ENCODE measurements at places on chromosomes 3 and 15.
A peak's percentile ranks its signal among the peaks of the same experiment; 100 is the strongest.

- peak; percentile 37 for DNase-seq
These were observed 643 bp downstream of the MYO5A start for GRCh38 chr15:52527911-52528563.

DNA sequence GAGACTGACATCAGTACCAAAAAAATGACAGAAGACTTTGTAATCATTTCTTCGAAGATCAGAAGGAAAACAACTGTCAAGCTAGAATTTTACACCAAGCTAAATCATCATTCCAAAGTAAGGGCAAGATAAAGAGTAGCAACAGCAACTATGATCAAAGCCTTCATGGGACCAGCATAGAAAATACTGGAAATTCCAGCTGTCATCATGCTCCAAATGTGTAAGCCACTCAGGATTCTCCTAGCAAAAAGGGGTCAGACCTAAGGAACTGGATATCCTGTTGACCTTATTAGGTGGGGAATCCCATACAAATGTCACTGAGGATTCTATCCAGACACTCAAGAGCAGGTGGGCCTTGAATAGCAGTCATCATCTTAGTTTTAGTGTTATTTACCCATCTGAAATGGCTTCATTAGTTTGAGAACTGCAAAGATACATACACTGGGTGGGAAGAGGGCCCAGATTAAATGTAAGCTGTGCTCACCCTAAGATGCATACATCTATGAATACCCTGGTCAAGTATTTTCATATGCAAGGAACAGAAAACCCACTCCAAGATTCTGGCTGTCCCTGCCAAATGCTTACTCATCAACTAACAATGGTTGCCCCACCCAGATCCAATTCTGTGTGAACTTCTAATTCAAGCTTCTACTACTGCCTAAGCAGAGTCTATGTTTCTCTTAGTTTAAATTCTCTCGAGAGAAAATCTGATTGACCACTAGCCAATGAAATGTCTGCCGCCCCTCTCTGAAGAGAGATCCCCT is 33.5 kb downstream of the CLDN18 start:
- no peak for DNase-seq

- DNase-seq = no peak
These were observed 131.1 kb downstream of the NUP210 start for GRCh38 chr3:13288732-13289718.

- DNase-seq = no peak
These were observed 44.2 kb downstream of the DNAJC13 start for GRCh38 chr3:132461544-132461943.

GRCh38 chr15:32042269-32042972 is 12.1 kb downstream of the CHRNA7 start:
- DNase-seq = no peak

GRCh38 chr3:129312671-129313414 is 34.2 kb downstream of the HMCES start:
- no peak for DNase-seq

DNA sequence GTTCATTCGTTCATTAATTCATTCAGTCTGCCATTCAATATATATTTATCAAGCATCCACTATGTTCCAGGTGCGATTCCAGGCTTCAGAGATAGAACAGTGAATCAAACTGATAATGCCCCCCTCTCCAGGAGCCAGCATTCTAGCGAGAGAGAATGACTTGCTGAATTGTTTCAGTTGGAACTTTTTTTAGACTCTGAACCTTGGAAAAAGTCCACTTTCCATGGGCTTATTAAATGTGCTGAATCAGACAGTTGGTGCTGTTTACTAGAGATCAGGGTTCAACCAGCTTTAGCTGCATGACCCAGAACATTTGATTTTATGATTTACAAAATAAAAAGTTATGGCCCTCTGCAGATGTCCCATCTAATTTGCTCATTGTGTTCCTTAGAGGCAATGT is 213.2 kb downstream of the THSD4 start:
- DNase-seq = no peak

GRCh38 chr3:131712662-131713061 is 209.9 kb upstream of the MRPL3 start:
- DNase-seq = no peak

GRCh38 chr3:154730186-154730585 is 300.2 kb upstream of the GPR149 start:
- DNase-seq = no peak

- no peak for DNase-seq
These were observed 49.8 kb downstream of the NIPA2 start for GRCh38 chr15:22888120-22888859.

- DNase-seq = no peak
These were observed 109.7 kb downstream of the BDH1 start for GRCh38 chr3:197445896-197446699.

- DNase-seq = no peak
These were observed 189.4 kb upstream of the CHRNA7 start for GRCh38 chr15:31840849-31841476.

- peak; percentile 13 for DNase-seq
These were observed 225.5 kb downstream of the SLCO3A1 start for GRCh38 chr15:92079047-92079446.

- DNase-seq = no peak
These were observed 236.4 kb downstream of the ISL2 start for GRCh38 chr15:76572983-76573314.

- no peak for DNase-seq
These were observed 3.3 kb upstream of the ALAS1 start for GRCh38 chr3:52194485-52195290.

GRCh38 chr15:31347981-31348803 is 21.6 kb downstream of the KLF13 start:
- no peak for DNase-seq

- DNase-seq = no peak
These were observed 6.2 kb upstream of the NEDD4 start for GRCh38 chr15:55999658-56000057.

GRCh38 chr3:150519026-150519425 is 27.3 kb downstream of the SERP1 start:
- no peak for DNase-seq

- no peak for DNase-seq
These were observed 27.7 kb upstream of the SLC4A7 start for GRCh38 chr3:27511724-27512422.

GRCh38 chr3:5799398-5799797 is 611.9 kb downstream of the EDEM1 start:
- DNase-seq = no peak

DNA sequence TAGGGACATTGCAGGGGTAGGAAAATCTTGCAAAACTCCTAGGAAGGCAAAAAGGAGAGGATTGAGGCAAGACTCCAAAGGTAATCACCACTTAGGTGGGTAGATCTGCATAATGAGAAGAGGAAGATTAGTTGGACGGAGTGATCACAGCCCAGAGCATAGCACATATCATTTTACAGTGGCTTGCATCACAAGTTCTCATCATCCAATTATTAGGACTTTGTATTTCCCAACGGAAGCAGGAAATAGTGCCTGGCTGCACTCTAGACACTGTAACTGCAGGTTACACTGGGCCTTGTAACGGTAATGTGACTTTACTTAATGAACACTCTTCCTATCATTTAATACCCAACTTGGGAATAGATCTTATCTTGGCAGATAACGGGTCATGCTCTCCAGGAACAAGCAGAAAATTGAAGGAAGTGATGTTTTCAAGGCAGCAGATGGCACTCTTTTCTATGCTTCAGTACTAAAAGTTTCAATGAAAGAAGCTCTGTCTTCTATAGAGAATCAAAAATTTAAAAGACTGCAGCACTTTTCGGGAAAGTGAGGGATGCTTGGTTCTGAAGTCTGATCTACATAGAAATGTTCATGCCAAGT is 101.9 kb upstream of the KCNMB2 start:
- no peak for DNase-seq

- DNase-seq = no peak
These were observed 22.8 kb downstream of the FEM1B start for GRCh38 chr15:68300115-68300940.

- DNase-seq = no peak
These were observed 8.5 kb upstream of the BDH1 start for GRCh38 chr3:197564097-197564843.

DNA sequence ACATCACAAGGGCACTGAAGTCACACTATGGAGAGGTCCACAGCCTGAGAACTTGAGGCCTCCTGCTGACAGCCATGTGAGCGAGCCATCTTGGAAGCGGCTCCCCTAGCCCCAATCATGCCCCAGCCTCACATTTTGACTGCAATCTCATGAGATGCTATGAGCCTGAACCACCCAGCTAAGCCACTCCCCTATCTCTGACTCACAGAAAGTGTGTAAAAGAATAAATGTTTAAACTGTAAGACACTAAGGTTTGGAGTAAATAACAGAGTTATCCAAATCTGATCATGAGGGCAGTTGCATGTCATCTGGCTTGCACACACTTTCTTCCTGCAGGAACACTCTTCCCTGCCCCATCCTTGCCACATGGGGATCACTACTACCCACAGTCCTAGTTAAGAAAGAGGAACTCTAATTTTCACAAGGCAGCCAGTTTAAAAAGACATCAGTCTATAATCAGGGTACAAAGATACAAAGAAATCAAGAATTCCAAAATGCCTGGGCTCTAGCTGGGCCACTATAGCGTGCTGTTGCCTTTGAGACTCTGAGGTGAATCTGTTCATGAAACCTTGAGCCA is 494.2 kb downstream of the FOXP1 start:
- DNase-seq = no peak

- no peak for DNase-seq
These were observed 399.7 kb upstream of the THBS1 start for GRCh38 chr15:39181056-39181747.

GRCh38 chr3:79361748-79362378 is 405.9 kb downstream of the ROBO1 start:
- DNase-seq = no peak
